ENCODE measurements at places on chromosomes 13 and 19. TPM values are rescaled to one million over a fixed set of nuclear protein-coding genes. Genes with fewer than 3 reads are reported as not detected.

The ACTMAP gene
- total RNA-seq, result 5.6 TPM

- H3K4me3 ChIP-seq, result no peak overlapping the region
- DNase-seq, result no peak
- no peaks in the 10 kb centered on the region for H3K36me3 ChIP-seq
- no peaks in the 10 kb centered on the region for H3K27me3 ChIP-seq
- H3K4me1 ChIP-seq, result no peaks in the 10 kb centered on the region
These were observed 16.8 kb downstream of the KBTBD7 start for GRCh38 chr13:41177616-41178015.

DNA sequence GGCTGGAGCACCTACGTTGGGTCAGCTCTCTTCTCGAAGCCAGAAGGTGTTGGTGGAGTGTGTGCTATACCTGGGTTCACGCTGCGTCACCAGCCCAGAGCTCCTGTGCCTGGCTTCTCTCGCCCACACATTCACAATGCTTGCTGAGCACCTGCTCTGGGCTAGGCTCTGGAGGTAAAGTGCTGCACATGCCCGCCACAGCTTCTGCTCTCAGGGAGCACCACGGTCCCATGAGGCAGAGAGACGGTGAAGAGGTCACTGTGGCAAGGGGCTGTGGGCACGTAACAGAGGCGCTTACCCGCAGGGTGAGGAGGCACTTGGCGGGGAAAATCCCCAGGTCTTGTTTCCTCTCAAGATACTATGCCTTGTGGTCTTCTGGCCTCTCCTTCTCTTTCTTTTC, 174.2 kb downstream of the TEX29 start:
- no peaks in the 10 kb centered on the region for H3K4me1 ChIP-seq
- no peak for DNase-seq
- no peaks in the 10 kb centered on the region for H3K36me3 ChIP-seq
- H3K27ac ChIP-seq, result no peak overlapping the region
- H3K27me3 ChIP-seq, result no peaks in the 10 kb centered on the region

The C1QTNF9B gene
- not detected for total RNA-seq

The GDF15 gene
- not detected for total RNA-seq

DNA sequence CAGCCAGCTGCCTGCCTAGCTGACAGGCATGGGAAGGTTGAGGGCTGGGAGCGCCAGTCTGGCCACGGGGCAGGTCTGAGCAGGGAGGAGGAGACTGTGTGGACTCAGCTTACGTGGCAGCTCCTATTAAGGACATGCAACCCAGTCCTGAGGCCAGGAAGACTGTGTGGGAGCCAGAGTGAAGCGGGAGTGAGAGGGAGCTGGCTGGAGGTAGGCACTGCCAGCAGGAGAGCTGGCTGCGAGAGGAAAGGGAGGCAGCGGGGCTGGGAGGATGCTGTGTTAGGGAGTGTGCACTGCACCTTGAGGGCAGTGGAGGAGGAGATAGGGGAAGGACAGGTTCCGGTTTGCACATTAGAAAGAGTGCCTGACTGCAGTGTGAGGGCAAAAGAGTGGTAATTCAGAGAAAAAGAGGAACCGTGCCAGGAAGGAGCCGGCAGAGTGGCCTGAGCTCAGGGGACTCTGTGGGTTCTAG, 99.2 kb downstream of the SLC7A1 start:
- H3K27me3 ChIP-seq, result no peaks in the 10 kb centered on the region
- DNase-seq, result no peak
- no peaks in the 10 kb centered on the region for H3K36me3 ChIP-seq
- H3K27ac ChIP-seq, result no peak overlapping the region

DNA sequence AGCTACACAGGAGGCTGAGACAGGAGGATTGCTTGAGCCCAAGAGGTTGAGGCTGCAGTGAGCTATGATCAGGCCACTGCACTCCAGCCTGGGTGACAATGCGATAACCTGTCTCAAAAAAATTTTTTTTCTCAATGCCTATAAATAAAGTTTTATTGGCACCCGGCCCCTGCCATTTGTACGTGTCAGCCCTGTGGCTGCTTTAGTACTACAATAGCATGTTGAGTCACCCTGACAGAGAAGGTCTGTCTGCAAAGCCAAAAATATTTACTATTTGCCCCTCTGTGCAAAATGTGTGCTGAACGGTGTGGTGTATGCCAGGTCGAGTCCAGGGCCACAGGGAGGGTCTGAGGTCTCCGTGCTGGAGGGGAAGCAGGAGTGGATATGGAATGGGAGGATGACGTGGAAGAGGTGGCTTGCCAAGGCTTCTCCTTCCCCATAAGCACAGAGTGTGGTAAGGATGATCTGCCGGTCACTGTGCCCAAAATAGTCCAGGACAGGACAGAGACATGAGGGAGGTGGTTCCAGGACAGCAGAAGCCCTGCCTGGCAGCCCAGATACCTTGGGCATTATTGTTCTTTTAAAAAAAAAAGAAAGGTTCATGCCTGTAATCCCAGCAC, 10.0 kb downstream of the NMRK2 start:
- no peak overlapping the region for H3K27ac ChIP-seq
- DNase-seq, result no peak
- no peaks in the 10 kb centered on the region for H3K36me3 ChIP-seq
- no peaks in the 10 kb centered on the region for H3K27me3 ChIP-seq
- H3K4me1 ChIP-seq, result no peaks in the 10 kb centered on the region

DNA sequence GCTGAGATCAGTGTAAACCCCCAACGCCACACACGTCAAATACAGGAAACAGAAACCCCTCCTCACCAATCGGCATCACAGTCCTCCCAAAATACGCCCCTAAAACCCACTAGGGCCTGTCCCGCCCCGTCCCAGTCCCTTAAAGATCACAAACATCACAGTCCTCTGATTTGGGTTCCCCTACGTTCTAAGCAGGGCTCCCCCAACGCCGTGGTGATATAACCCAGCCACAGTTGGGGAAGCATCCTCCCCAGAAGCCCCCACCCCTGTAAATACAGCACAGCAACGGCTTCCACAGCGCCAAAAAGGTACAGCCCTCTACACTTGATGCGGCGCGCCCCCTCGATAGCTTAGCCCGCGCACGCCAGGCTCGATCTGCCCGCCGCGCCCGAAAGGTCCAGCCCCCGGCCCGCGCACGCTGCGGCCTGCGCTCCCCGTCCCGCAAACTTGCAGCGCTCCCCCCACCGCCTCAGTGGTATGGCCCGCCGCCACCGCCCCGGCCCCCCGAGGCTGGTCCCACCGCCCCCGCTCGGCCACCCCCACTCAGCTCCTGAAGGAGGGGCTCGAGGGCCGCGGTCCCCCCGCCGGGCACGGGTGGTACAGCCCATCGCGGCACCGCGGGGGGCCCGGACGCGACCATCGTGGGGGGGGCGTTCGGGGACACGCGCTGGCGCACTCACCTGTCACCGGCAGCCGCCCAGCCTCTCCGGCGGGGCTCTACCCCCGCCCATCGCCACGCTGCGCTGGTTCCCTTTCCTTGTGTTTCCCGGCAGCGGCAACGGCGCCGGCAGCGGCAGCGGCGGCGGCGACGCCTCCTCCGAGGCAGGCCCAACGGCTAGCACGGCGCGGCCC, at the start of gene AKT2:
TSS of gene AKT2 (minus strand) at position 845 of the 852 bp plus-strand sequence. CDS start 20,078 bp downstream, outside the sequence.
- H3K4me3 ChIP-seq, result peak within 1 kb of the TSS; percentile 64
- peak; percentile 87 for DNase-seq
- H3K36me3 ChIP-seq, result peaks cover 13% of the 10 kb centered on the region
- H3K4me1 ChIP-seq, result peaks cover 19% of the 10 kb centered on the region

The CGB8 gene
- total RNA-seq, result not detected

DNA sequence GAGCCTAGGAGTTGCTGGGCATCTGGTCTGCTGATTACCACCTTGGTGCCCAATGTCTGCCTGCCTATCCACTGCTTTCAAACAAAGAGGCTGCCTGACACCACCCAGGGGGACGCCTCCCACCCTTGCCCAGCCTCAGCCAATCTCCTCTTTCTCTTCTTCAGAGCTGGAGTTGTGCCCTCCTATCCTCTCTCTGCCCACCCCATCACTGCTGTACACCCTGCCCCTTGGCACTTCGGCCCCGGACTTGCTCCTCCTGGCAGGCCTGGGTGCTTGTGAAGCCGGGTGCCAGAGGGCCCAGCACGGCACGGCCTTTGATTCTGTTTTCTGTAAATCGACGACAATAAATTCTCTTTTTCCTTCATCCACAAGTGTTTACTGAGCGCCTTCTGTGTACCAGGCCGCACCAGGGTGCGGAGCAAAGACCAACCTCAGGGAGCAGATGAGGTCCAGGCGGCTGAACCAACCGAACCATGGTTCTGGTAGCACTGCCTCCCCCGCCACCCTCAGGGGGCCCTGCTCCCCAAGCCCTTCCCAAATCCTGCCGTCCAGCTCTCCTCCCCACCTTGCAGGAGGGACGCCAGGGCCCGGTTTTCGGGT, 5.0 kb downstream of the RNF225 start:
- DNase-seq, result no peak
- no peaks in the 10 kb centered on the region for H3K27me3 ChIP-seq
- H3K4me1 ChIP-seq, result peaks cover 4% of the 10 kb centered on the region
- H3K27ac ChIP-seq, result no peak overlapping the region

DNA sequence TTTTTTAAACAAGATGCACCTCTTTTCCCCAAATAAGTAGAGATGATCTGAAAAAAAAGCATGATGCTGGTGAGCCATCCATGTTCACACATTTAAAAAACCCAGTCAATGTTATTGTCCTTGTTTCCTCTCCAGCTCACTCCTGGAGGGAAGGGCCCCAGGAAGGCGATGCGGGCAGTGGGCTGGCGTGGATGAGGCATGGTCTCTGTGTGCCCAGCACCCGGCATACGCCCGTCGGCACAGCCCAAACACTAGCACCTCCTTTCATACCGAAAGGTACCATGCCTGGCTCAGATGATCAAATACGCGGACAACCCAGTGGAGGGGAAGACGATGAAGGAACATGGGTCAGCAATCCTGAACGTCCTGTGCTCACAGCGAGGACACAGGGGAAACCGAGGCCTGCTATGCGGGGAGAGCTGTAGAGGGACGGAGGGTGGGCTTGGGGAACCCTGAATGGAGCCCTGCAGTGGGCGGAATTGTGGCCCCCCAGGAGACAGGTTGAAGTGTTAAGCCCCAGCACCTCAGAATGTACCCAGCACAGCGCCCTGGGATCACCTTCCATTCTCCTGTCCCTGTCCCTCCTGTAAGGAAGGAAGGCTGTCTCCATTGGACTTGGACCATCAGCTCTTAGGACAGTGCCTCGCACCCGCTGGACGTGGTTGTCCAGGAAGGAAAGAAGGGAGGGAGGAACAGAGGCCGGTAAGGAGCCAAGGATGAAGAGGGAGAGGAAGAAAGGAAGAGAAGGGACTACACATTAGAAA, 49.4 kb downstream of the SOX1 start:
- no peaks in the 10 kb centered on the region for H3K4me1 ChIP-seq
- H3K36me3 ChIP-seq, result no peaks in the 10 kb centered on the region
- no peak overlapping the region for H3K27ac ChIP-seq
- no peak for DNase-seq
- peaks cover 40% of the 10 kb centered on the region for H3K27me3 ChIP-seq
- no peak overlapping the region for H3K4me3 ChIP-seq

GRCh38 chr13:39565036-39565949, 37.7 kb downstream of the LHFPL6 start:
- no peaks in the 10 kb centered on the region for H3K36me3 ChIP-seq
- no peaks in the 10 kb centered on the region for H3K4me1 ChIP-seq
- no peak overlapping the region for H3K4me3 ChIP-seq
- no peak for DNase-seq
- H3K27ac ChIP-seq, result no peak overlapping the region
- peaks cover 8% of the 10 kb centered on the region for H3K27me3 ChIP-seq

The UNC13A gene
- total RNA-seq, result 0.18 TPM

GRCh38 chr19:16153582-16154336, 10.3 kb downstream of the HSH2D start:
- H3K4me3 ChIP-seq, result no peak overlapping the region
- no peak for DNase-seq
- no peaks in the 10 kb centered on the region for H3K27me3 ChIP-seq
- peaks cover 15% of the 10 kb centered on the region for H3K36me3 ChIP-seq

- H3K36me3 ChIP-seq, result no peaks in the 10 kb centered on the region
- no peaks in the 10 kb centered on the region for H3K4me1 ChIP-seq
- no peak overlapping the region for H3K4me3 ChIP-seq
- DNase-seq, result no peak
- no peak overlapping the region for H3K27ac ChIP-seq
These were observed 8.9 kb downstream of the GRTP1 start for GRCh38 chr13:113354831-113355610.
